Breast epithelium (tissue), 4 donors: ENCODE measurements at places on chromosomes 3 and 15. TPM values are rescaled to one million over a fixed set of nuclear protein-coding genes. Genes with fewer than 3 reads are reported as not detected.

- H3K27me3 ChIP-seq, result no peaks in the 10 kb centered on the region
- DNase-seq, result no peak
- H3K27ac ChIP-seq, result no peak overlapping the region
- H3K4me1 ChIP-seq, result no peaks in the 10 kb centered on the region
These were observed 51.4 kb upstream of the SOX2 start for GRCh38 chr3:181660337-181660736.

DNA sequence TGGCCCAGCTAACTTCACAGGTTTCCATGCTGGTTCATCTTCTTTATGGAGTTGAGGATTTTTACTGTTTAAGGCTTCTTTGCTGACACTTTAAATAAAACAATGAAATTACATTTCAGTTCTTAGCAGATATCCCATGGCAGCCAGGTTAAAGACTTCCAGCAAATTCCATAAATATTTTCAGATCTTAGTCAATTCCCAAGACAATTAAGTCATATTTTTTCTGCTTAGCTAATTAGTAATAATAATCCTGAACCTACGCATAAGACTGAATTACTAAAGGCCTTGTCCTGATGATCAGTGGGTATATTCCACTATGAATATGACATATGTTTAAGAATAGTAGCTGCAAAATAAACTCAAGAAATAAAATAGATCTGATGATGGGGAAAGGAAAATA, 83.3 kb downstream of the NR2E3 start:
- no peaks in the 10 kb centered on the region for H3K27me3 ChIP-seq
- H3K36me3 ChIP-seq, result peaks cover 1% of the 10 kb centered on the region
- no peak for DNase-seq
- H3K4me3 ChIP-seq, result no peak overlapping the region

- H3K36me3 ChIP-seq, result no peaks in the 10 kb centered on the region
- H3K27me3 ChIP-seq, result no peaks in the 10 kb centered on the region
- H3K27ac ChIP-seq, result no peak overlapping the region
- DNase-seq, result no peak
These were observed 124.6 kb downstream of the TGFBR2 start for GRCh38 chr3:30730967-30731366.

The TNFSF10 gene
- 294 TPM for total RNA-seq

DNA sequence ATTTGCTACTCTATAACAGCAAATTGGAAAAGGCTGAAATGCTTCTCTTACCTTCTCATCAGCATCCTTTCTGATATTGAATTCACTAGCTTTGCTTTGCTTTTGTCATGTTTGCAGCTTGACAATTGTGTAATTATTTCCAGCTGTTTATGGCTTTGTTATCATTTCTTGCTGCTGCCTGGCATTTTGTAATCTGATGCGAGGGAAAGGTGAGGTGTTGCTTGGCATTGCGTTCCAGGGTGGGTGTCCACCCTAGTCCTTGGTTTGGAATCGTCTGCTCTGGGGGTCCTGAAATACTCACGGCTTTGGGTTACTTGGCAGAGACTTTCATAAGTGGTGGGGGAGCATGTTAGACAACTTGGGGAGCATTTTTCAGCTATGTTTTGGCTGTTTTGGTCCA, 2.9 kb downstream of the CACNA2D3 start:
- no peak for DNase-seq
- H3K27me3 ChIP-seq, result peaks cover 26% of the 10 kb centered on the region
- H3K36me3 ChIP-seq, result no peaks in the 10 kb centered on the region
- no peak overlapping the region for H3K4me3 ChIP-seq
- no peak overlapping the region for H3K27ac ChIP-seq

GRCh38 chr3:143000528-143000927, 842 bp upstream of the U2SURP start:
- H3K27me3 ChIP-seq, result no peaks in the 10 kb centered on the region
- H3K36me3 ChIP-seq, result no peaks in the 10 kb centered on the region
- peaks cover 4% of the 10 kb centered on the region for H3K4me1 ChIP-seq
- H3K27ac ChIP-seq, result peak overlapping the region; percentile 97
- no peak for DNase-seq
